ENCODE measurements at places on chromosomes 1 and 21.

DNA sequence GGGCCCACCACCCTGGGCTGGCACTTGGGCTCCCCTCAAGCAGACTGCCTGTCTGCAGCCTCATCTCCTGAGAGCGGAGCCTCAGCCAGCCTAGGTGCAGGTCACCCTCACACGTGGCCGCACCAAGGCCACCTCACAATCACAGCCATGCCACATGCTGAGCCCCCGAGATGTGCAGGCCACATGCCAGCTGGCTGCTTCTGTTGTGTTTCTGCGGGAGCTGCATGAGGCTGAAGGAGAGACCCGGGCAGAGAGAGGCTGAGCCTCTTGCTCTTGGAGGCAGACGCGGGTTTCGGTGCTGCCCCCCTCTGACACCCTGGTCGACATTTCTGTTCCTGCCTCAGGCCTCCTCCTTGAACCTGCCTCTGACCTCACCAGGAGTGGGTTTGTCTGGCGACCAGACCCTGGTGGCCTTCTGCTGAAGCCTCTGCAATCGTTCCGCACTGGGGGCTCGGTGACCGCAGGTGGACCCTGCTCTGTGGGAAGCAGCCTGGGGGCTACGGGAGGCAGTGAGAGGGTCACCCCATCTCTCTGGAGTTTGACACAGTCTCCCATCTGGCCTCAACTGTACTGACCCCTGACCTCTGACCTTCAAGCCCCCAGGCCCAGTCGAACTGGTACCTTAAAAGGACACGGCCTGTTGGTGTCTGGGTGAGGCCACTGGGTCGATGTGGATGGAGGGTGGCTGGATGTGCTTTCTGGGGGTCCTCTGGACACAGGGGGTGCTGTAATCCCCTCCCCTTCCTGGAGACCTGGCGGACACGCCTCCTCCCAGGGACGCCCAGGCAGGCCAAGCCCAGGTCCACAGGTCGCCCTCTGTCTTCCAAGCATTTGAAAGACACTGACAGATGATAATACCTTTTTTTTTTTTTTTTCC lies 13.0 kb upstream of the C1orf174 start:
- DNase-seq: no peak

DNA sequence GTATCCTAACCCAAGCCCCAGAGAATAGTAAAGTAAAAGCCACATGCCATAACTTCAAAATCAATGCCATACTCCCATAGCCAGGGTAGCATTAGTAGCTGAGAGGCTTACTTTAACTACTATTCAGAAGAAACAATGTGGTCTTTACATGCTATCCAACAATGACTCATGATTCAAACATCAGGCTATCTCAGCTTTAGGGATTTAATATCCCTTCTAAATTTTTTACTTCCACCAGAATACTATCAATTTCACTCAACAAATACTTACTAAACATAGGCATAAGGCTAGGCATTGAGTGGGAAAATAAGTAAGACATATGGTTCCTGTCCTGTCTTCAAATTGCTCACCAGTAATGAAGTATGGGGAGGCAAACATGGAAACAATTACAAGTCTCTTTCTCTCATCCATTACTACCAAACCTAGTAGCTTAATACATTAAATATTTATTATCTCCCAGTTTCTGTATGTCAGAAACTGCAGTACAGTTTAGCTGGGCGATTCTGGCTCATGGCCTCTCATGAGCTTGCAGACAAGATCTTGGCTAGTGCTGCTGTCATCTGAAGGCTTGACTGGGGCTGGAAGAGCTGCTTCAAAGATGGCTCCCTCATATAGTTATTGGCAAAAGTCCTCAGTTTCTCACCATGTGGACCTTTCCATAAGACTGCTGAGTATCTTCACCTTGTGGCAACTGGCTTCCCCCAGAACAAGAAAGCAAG lies 30.7 kb downstream of the EVI5 start:
- no peak for DNase-seq

DNA sequence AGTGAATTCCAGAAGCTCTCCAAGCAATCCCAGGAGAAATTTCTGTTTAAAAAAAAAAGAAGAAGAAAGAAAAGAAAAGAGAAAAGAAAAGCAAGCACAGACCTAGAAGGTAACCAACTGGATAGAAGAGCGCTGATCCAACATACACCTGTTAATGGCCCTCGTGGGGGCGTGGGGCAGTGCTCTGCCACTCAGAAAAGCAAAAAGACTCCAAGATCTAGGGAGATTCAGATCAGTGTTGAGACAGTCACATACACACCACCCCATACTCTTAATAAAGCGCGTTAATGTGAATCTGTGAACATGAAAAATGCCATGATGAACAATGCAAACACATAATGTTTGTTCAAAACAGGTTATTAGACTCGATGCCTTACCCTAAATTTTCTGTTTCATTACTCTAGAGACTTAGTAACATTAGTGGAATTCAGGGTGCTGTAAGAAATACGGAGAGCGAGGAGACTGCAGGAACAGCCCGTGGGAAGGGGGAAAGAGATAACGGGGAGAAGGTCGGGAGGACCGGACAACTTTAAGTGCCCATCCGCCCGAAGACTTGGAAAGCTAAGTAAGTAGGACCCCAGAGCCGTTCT lies 406 bp downstream of the NME7 start:
- DNase-seq: no peak

- DNase-seq: no peak
Observed at GRCh38 chr21:42474043-42474831, 21.8 kb downstream of the RSPH1 start.

DNA sequence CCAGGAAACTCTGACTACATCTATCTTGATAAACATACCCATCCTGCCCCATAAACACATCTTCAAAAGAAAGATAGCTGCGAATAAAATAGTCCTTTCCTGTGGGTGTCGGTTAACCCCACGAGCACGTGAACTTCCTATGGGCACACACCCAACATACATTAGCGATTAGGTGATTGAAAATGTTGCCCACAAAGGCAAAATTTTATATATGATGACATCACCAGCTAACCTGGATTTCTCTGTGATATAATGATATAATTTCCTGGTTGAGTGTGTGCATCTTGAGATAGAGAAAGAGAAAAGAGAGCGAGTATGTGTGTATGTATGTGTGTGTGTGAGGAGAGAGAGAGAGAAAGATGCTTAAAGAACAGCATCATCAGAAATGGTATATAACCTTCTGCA lies 296.1 kb downstream of the PTPRC start:
- DNase-seq: peak; percentile 10

- DNase-seq: no peak
Observed at GRCh38 chr1:7856345-7856744, 3.5 kb upstream of the UTS2 start.

DNA sequence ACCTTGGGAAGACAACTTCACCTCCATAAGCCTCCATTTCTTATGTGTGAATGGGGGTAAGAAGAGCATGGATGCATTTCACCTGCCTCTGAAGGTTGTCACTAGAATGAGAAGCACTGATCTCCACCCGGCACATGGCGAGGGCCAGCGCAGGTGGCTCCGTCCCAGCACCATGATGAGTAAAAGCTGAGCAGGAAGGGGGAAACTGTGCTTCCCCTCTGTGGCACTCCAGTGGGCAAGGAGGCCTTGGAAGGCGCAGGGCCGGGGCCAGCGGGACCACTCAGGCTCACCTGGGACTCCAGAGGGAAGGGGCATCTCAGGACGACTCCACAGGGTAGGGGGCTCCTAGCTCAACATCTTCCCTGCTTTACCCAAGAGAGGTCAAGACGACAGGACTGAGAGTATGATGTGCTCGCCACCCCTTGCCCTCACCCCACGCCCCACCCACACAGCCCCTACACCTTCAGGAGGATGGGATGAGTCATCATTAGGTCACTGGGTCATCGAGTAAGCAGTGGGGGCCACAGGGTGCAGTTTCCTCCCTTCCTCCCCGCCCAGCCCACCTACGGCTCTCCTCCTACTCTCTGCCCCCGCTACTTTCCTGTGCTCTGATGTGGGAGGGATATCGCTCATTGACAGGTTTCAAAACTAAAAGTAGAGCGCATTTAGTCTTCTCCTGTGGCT lies 112.1 kb downstream of the HIVEP3 start:
- DNase-seq: no peak

DNA sequence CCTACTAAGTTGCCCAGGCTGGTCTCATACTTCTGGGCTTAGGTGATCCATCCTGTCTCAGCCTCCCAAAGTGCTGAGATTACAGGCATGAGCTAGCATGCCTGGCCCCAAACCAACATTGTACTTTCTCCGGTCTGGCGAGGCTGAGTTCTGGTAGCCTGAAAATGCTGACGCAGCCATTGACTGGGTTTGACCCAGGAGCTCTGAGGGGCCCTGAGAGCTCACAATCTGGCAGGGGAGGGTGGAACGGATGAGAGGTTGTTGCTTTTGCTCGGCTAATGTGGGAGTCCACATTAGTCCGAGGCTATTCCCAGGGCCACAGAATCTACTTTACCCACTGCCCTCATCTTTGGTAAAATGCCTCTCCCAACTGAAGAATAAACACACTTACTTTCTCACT lies 35.1 kb upstream of the PARP1 start:
- no peak for DNase-seq

DNA sequence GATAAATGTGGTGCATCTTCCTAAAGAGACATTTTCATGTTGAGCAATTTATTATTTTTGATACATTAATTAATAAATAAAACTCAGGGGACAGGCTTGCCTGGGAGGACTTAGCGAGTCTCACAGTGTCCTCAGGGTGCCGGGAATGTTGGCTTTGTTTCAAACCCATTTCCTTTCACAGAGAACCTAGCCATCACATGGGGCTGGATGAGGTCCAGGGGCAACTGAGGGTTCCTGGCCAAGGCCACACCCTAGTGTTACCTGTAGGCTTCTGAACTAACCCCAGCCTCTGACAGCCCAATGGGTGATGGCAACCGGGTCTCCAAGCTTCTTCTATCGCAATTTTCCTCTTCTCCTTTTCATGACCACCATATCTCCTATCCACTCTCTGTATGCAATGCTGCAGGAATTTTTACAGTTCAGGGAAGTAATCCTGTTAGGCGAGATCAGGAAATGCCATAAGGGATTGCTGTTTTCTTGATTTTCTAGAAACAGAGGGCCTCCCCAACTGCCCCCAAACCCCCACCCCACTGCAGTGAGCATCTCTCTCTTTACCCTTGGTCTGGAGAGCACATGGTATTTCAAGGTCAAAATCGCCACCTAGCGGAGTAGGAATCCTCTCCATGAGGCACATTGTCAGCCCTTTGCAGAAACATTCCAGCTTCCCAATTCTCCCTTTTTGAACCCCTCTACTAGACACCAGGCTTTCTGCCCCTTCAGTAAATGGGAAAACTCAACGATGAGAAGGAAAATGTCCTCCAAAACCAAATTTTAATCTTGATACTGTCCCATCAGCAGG lies 22.1 kb upstream of the SMYD3 start:
- no peak for DNase-seq

DNA sequence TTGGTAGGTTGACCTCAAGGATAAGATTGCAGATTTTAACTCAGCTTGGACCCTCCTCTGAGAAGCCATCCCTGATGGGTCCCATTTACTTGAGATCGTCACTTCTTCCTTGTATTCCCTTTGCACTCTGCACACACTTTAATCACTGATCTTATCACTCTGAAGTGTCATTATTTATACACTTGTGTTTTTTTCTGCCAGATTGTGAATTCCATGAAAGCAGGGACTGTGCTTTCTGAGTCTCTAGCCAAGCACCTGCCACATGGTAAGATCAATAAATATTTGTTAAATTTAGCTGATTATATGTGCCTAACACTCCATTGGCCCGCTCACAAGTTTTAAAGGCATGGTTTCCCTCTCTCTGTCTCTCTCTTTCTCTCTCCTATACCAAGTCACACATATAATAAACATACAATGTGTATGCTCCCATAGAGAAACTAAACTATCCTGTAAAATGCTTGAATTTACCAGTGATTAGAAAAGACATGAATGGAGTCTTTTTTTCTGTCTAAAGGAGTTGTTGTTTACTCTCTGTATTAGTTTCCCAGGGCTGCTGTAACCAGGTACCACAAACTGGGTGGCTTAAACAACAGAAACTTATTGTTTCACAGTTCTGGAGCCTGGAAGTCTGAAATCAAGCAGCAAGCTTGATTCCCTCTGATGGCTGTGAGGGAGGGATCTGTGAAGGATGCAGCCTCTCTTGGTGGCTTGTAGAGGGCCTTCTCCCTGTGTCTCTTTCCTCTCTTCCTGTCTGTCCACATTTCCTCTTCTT lies 105.2 kb upstream of the GADD45A start:
- no peak for DNase-seq

- DNase-seq: no peak
Observed at GRCh38 chr1:53273526-53273925, 35.2 kb upstream of the MAGOH start.

DNA sequence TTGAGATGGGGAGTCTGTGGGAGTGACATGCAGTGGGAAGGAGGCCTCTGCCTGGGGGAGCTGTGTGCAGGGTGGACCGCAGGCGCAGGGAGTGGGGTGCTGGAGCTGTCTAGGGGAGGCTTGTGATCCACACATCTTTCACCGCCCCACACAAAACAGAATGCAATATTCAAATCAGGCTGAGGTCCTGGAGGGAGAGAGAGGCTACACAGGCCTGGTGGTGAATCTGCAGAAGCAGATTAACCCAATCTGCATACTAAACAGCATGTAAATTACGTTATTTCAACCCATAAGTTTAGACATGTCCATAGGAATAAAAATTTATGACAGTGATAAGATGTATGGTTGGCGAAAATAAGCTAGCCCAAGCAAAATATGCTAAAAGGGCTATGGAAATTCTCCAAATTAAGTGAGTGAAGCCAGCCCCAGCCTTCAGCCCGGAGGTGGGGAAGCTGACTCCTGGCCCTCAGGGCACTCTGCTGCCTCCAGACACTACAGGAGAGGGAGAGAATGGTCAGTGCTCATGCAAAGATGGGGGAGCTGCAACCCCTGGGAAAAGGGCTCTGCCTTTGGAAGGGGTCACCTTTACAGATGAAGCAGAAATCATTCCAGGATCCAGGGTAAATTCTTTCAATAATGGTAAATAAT lies 156.2 kb upstream of the CTTNBP2NL start:
- no peak for DNase-seq

DNA sequence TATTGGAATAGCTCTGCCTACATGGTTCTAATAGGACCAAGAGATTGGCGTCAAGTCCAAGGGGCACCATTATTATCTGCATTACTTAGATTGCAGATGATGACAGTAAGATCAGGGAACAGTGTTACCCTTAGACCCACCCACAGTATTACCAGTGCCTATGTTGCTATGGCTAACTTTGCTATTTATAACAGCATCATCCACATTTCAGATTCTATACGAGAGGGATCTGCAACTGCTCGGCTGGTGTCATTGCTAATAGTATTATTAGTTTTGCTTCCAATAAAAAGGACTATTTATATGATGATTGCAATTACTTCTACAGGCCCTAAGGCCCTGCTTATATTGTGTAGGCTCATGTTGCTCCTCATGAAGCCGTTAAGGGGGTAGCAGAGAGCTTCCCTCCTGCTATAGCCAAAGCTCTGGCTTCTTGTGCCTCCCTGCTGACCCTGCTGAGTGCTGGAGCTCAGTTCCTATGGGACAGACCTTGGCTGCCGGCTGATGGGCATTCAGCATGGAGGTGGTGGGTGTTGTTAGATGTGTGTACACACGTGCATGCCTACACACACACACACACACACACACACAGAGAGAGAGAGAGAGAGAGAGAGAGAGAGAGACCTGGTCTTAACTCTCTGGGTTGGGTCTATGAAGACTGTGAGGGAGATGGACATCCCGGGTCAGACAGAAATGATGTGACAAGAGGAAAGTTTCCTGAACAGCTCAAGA lies 1.3 kb downstream of the BCAN start:
- DNase-seq: no peak

GRCh38 chr1:40392221-40392620 lies 18.7 kb downstream of the SMAP2 start:
- DNase-seq: no peak

GRCh38 chr1:160206421-160207117 lies 1.4 kb downstream of the PEA15 start:
- DNase-seq: no peak
